ENCODE measurements at places on chromosomes 7 and 10. TPM values are rescaled to one million over a fixed set of nuclear protein-coding genes. Genes with fewer than 3 reads are reported as not detected.

HMX2 gene
- total RNA-seq, result 0.35 TPM

DNA sequence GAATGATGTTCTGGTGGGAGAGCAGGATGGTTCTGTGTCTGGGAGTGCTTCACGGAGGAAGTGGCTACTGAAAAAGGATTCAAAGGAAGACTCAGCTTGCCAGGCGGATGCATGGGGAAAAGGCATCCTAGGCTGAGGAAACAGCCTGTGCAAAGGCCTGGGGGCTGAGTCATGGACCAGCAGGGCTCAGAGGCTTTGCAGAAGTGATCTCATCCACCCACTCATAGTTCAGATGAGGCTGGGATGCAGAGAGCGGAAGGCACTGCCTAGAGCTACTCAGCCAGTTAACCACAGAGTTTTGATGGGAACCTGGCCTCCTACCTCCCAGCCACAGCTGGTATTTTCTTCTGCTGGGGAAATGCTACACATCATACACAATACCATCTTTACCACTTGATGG is 15.8 kb upstream of the ADAMTS14 start:
- no peak for DNase-seq
- peaks cover 10% of the 10 kb centered on the region for H3K36me3 ChIP-seq
- H3K27me3 ChIP-seq, result peaks cover 1% of the 10 kb centered on the region
- no peak overlapping the region for H3K4me3 ChIP-seq

DNA sequence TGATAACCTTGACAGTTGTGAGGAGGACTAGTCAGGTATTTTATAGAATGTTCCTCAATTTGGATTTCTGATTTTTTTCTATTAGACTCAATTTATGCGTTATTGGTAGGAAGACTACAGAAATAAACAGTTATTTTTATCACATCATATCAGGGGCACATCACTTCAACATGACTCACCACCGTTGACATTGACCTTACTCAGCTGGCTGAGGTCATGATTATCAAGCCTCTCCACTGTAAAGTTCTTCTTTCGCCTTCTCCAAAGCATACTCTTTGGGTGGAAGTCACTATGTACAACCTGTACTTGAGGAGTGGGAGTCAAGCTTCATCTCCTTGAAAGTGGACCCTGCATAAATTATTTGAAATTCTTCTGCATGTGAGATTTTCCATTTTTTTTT is 194.3 kb upstream of the IGFBP3 start:
- H3K4me1 ChIP-seq, result no peaks in the 10 kb centered on the region
- no peak for DNase-seq
- no peak overlapping the region for H3K4me3 ChIP-seq
- no peak overlapping the region for H3K27ac ChIP-seq
- no peaks in the 10 kb centered on the region for H3K27me3 ChIP-seq
- no peaks in the 10 kb centered on the region for H3K36me3 ChIP-seq

DNA sequence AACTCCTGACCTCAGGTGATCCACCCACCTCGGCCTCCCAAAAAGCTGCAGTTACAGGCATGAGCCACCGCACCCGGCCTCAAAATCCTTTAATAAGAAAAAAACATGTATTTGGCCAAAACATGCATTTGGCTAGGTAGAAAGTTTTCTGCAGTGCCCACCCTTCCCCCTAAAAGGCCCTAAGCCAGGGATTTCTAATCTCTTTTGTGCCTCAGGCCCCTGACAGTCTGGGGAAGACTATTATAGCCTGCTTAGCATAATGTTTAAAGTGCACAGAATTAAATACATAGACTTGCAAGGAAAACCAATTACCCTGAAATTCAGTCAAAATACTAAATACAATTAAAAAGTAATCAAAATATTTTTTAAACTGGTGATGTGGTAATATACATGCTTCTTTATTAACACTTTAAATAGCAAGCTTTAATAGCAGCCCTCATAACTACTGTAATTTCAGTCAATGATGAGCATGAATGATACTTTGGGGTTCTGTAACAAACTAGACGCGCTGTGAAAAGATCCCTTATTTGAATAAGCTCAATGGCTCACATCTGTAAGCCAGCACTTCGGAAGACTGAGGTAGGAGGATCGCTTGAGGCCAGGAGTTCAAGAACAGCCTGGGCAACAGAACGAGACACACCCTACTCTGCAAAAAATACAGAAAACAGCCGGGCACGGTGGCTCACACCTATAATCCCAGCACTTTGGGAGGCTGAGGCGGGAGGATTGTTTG is 29.9 kb downstream of the SPDYE6 start:
- H3K27ac ChIP-seq, result no peak overlapping the region
- no peaks in the 10 kb centered on the region for H3K4me1 ChIP-seq
- H3K4me3 ChIP-seq, result no peak overlapping the region
- no peaks in the 10 kb centered on the region for H3K27me3 ChIP-seq

DNA sequence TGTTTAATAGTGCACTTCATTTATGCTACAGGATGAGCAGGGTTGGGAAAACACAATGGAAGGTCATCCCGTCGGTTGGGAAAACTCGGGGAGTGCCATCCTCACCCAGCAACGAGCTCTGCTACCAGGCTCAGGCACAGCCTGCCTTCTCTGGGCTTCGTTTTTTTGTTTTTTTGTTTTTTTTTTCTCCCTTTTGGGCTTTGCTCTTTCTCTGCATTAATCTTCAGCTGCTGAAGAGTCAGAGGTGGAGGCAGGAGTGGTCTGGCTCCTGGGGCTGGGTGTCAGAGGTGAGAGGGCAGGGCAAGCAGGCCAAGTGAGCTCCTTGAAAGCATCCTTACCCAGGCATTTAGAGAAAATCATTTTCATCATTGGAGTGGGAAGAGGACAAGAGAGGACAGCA is 11.5 kb downstream of the ZNF3 start:
- no peaks in the 10 kb centered on the region for H3K27me3 ChIP-seq
- H3K36me3 ChIP-seq, result peaks cover 74% of the 10 kb centered on the region
- no peaks in the 10 kb centered on the region for H3K4me1 ChIP-seq
- no peak overlapping the region for H3K4me3 ChIP-seq
- no peak for DNase-seq

EIF3A gene
- total RNA-seq, result 206 TPM

DNA sequence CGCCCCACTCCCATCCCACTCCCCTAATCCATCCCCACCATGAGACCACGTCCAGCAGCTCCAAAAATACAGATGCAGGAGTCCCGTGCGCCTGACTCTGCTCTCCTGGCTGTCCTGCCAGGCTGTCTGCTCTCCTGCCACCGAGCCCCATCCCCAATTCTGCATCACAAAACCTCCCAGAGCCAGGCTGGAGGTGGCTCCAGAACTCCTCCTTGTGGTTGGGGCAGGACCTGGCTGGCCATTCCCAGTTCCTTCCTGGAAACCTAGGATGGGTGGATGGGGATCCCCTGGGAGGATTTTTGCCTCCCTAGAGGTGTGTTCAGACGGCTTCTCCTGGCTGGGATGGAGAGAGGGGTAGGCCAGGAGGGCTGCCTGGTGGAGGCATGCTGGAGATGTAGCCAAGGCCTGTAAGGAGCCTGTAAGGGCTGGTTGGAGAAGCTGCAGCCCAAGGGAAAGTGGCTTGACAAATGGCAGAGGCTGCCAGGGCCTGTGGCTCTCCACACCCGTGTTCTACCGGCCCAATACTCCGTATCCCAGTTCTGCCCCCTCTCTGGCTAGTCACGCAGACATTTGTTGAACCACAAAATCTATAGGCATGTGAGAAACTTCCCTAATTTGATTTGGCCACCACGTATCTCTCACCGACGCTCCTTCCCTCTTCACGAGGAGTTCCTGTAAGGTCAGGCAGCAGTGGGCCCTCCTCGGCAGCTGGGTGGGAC is 99.3 kb downstream of the ARHGAP22 start:
- DNase-seq, result peak; percentile 73
- no peaks in the 10 kb centered on the region for H3K36me3 ChIP-seq
- H3K27ac ChIP-seq, result no peak overlapping the region
- no peaks in the 10 kb centered on the region for H3K4me1 ChIP-seq
- H3K4me3 ChIP-seq, result no peak overlapping the region

DNA sequence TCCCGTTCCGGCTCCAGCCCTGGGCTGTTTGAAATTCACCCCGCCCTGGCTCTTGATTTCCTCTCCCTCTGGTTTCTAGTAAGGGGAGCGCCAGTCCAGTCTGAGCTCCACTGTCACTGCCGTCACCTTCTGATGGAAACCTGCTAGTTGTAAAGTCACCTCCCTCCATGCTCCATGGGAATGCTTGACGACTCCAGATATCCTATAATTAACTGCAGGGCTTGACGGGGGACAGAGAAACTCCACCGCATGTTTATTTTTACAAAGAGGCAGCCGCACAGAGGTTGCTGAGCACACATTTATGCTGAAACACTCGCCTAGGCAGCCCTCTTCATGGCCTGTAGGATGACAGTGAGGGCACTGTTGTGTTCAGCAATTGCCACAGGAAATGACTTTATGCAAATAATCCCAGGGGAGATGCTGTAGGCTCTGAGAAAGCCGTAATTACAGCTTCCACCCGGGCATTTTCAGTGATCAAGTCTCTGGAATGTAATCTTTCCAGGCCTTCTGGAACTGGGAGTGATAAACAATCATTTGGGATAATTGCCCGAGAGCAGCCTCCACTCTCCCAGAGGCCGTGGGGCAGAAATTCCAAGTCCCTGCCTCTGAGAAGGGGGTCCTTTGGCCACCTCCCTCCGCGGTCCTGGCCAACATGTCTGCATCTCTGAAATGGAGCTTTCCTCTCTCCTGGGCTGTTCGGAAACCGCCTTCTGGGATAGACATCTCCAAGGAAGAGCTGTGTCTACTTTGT is 300.5 kb downstream of the KLF6 start:
- no peaks in the 10 kb centered on the region for H3K36me3 ChIP-seq
- no peak overlapping the region for H3K27ac ChIP-seq
- H3K4me3 ChIP-seq, result no peak overlapping the region
- H3K4me1 ChIP-seq, result no peaks in the 10 kb centered on the region

- no peak overlapping the region for H3K4me3 ChIP-seq
- H3K36me3 ChIP-seq, result peaks cover 8% of the 10 kb centered on the region
- no peaks in the 10 kb centered on the region for H3K4me1 ChIP-seq
- H3K27ac ChIP-seq, result no peak overlapping the region
- H3K27me3 ChIP-seq, result no peaks in the 10 kb centered on the region
These were observed 11.6 kb downstream of the FRG2B start for GRCh38 chr10:133614830-133615580.

DNA sequence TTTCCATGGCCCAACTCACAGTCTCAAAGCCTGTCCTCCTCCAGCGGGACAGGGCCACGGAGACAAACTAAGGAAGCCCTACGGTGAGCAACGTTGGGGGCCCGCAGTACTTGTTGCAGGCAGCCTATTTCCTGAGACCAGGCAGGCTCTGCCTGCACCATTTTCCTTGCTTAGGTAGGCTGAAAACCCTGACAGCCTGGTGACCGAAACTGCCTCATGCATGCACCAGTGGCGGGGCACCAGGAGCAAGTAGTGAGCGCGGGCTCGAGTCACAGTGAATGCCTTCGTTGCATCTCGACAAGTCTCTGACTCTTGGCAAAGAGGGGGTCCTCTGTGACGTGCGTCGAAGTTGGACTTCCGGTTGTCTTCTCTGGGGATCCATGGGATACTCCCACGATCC is 23.3 kb upstream of the ZNF273 start:
- H3K36me3 ChIP-seq, result peaks cover 6% of the 10 kb centered on the region
- DNase-seq, result peak; percentile 4
- no peak overlapping the region for H3K4me3 ChIP-seq
- no peak overlapping the region for H3K27ac ChIP-seq

LEP gene
- not detected for total RNA-seq

DNA sequence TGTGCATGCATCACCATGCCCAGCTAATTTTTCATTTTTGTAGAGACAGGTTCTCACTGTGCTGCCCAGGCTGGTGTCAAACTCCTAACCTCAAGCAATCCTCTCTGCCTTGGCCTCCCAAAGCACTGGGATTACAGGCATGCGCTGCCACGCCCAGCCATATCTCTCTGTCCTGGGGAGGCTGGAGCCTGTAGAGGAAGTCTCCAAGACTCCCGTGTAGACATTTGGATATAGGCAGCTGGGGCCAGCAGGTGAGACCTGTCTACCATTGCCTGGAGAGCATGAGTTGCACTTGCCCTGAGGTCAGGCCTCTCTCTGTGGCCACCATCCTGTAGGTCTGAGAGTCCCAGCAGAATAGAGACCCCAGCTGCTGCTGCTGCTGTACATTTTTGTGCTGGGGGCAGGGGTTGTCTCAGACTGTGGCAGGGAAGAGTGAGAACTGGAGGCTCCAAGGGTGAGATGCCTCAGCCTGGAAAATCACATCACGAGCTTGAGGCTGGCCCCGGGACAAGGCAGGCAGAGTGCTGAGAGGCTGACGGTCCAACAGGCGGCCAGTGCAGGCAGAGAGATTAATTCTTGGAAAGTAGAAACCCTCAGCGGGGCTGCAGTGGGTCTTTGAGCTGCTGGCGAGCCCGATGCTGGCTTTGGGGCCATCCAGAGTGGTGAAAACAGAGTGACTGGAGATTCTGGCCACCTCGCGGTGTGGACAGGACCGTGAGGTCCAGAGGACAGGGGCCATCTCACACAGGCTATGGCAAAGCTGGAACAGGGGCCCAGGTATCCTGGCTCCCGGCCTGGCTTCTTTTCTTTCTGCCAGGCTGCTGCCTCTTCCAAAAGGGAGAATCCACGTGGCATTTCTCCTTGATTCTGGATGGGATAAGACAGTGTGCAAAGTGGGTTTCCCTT is 60.9 kb downstream of the TMEM270 start:
- H3K4me1 ChIP-seq, result peaks cover 2% of the 10 kb centered on the region
- H3K36me3 ChIP-seq, result no peaks in the 10 kb centered on the region
- H3K4me3 ChIP-seq, result no peak overlapping the region
- no peak overlapping the region for H3K27ac ChIP-seq
- no peak for DNase-seq

DNA sequence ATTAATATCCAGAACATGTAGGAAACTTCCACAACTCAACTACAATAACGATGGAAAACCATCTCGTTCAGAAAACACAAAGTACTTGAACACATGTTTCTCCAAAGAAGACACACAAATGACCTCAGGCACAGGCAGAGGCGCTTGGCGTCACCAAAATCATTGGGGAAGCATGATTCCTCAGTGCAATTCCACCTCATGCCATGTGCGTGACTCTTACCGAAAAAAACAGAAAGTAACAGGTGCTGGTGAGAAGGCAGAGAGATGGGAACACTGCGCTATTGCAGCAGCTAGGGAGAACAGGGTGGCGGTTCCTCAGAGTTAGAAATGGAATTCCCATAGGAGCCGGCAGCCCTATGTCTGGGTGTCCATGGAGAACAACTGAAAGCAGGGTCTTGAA is 390.0 kb downstream of the DNAJB6 start:
- H3K27me3 ChIP-seq, result peaks cover 17% of the 10 kb centered on the region
- DNase-seq, result no peak
- no peak overlapping the region for H3K27ac ChIP-seq
- no peaks in the 10 kb centered on the region for H3K36me3 ChIP-seq
- no peaks in the 10 kb centered on the region for H3K4me1 ChIP-seq

IGFBP3 gene
- 10.0 TPM for total RNA-seq

KNDC1 gene
- 15.7 TPM for total RNA-seq

SKIDA1 gene
- 5.9 TPM for total RNA-seq

GRCh38 chr7:50832744-50833143 is 50.0 kb upstream of the GRB10 start:
- H3K27ac ChIP-seq, result no peak overlapping the region
- H3K4me3 ChIP-seq, result no peak overlapping the region
- no peaks in the 10 kb centered on the region for H3K36me3 ChIP-seq
- no peak for DNase-seq
- no peaks in the 10 kb centered on the region for H3K27me3 ChIP-seq

TFR2 gene
- 2.3 TPM for total RNA-seq

ASB10 gene
- total RNA-seq, result not detected

GRCh38 chr10:51815723-51816122 is 116.3 kb upstream of the CSTF2T start:
- no peaks in the 10 kb centered on the region for H3K4me1 ChIP-seq
- DNase-seq, result no peak
- no peaks in the 10 kb centered on the region for H3K36me3 ChIP-seq
- no peak overlapping the region for H3K4me3 ChIP-seq
- no peaks in the 10 kb centered on the region for H3K27me3 ChIP-seq

CALML5 gene
- not detected for total RNA-seq

ADAM12 gene
- 0.35 TPM for total RNA-seq
